ENCODE measurements at places on chromosomes 2 and 18. TPM values are rescaled to one million over a fixed set of nuclear protein-coding genes. Genes with fewer than 3 reads are reported as not detected.

DNA sequence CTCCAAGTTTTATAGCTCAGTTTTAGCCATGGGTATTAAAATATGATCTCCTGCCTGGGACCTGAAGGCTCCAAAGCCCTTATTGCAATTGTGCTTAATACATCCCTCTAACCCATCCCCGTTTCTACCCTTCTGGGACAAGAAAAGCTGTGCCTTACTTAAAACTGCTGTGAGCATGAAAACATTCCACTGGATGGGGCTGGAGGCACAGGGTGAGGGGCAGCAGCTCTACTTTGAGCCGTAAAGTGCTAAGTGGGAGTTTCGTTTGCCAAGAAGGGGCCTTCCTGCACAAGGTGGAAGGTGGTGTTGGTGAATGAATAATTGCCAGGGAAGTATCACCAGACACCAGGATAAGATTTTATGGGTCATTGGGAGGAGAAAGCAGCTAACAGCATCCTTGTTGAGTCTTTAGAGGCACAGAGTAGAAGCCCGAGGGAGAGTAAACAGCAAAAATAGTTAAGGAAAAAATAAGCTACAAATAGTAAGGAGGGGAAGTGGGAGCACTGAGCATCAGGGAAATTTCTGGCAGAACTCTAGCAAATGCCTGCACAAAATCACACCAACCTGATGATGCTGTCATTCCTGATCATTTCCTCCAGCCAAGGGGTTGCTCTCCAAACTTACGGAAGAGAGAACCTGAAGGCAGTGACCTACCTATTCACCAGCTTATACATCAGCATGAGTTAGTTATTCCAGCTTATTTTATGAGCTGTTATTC lies 218.4 kb downstream of the MREG start:
- H3K27ac ChIP-seq: no peak overlapping the region
- peaks cover 10% of the 10 kb centered on the region for H3K4me1 ChIP-seq
- no peaks in the 10 kb centered on the region for H3K27me3 ChIP-seq
- H3K4me3 ChIP-seq: no peak overlapping the region

Gene VWC2L
- total RNA-seq: not detected

GRCh38 chr2:85390941-85391669 lies 19.1 kb downstream of the CAPG start:
- no peaks in the 10 kb centered on the region for H3K4me1 ChIP-seq

Gene IMPA2
- total RNA-seq: 51.5 TPM

DNA sequence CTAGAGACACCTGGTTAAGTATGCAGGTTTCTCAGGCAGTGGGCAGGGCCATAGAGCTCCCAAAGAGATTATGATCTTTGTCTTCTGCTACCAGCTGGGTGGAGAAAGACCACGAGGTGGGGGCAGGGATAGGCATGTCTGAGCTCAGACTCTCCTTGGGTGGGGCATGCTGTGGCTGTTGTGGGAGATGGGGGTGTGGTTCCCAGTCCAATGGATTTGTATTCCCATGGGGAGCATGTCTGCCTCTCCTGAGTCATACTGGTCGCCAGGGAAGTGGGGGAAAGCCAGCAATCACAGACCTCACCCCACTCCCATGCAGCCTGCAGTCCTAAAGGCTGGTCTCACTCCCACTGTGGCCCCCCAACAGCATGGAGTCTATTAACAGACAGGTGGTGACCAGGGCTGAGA lies 31.4 kb upstream of the RHOB start:
- no peak overlapping the region for H3K4me3 ChIP-seq
- no peak for DNase-seq
- no peaks in the 10 kb centered on the region for H3K36me3 ChIP-seq
- H3K27me3 ChIP-seq: no peaks in the 10 kb centered on the region
- no peak overlapping the region for H3K27ac ChIP-seq

DNA sequence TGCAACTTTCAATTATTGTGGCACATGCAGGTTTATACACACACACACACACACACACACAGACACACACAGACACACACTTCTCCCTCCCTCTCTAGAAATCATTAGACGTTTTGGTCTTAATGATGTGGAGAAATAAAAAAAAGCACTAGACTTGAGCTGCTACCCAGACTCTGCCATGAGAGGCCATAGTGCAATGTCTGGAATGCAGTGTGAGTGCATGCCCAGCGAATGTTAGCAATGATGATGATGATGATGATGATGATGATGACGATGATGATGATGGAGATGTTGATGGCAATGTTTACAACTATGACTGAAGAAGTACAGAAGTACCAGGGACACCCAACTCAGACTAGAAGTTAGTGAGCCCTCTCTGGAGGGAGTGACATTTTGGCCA lies 23.8 kb upstream of the KLHL29 start:
- no peaks in the 10 kb centered on the region for H3K4me1 ChIP-seq
- H3K36me3 ChIP-seq: no peaks in the 10 kb centered on the region
- no peak overlapping the region for H3K4me3 ChIP-seq
- H3K27me3 ChIP-seq: peaks cover 68% of the 10 kb centered on the region
- H3K27ac ChIP-seq: no peak overlapping the region

DNA sequence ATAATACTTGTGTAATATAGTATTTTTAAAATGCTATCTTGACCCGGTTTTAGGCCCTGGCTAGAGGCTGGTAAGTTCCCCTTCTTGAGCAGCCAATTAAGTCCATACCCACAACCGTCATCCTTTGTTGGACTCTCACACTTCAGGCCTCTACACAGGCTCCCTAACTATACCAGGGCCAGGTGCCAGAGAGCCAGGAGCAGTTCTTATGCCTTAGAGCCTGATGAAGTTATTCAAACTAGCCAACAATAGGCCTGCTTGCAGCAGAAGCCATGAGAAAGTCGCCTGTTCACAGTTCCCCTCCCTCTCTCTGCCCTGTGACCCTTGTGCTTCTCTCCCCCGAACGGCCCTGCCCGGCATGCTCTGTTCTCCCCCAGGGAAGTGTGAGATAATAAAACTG lies 454.2 kb upstream of the KLHL29 start:
- peaks cover 25% of the 10 kb centered on the region for H3K27me3 ChIP-seq
- H3K4me1 ChIP-seq: no peaks in the 10 kb centered on the region
- H3K4me3 ChIP-seq: no peak overlapping the region

GRCh38 chr2:111704246-111704645 lies 179.7 kb downstream of the ANAPC1 start:
- no peaks in the 10 kb centered on the region for H3K27me3 ChIP-seq
- no peak for DNase-seq
- no peak overlapping the region for H3K27ac ChIP-seq
- H3K4me3 ChIP-seq: no peak overlapping the region

GRCh38 chr2:118683460-118683859 lies 164.0 kb downstream of the EN1 start:
- H3K4me3 ChIP-seq: no peak overlapping the region
- no peak for DNase-seq
- H3K36me3 ChIP-seq: no peaks in the 10 kb centered on the region
- H3K27me3 ChIP-seq: no peaks in the 10 kb centered on the region

DNA sequence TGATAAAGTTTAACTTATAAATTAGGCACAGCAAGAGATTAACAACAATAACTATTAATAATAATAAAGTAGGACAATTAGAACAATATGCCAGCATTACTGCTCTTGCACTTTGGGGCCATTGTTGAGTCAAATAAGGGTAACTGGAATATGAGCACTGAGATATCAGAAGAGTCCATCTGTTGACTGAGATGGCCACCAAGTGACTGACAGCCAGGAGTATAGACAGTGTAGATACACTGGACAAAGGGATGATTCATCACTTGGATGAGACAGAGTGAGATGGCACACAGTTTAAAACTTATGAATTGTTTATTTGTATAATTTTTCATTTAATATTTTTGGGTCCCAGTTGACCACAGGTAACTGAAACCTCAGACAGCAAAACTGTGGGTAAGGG lies 20.0 kb downstream of the NAB1 start:
- DNase-seq: no peak
- no peak overlapping the region for H3K27ac ChIP-seq
- no peak overlapping the region for H3K4me3 ChIP-seq
- no peaks in the 10 kb centered on the region for H3K27me3 ChIP-seq

Gene VRK2
- total RNA-seq: 20.7 TPM

DNA sequence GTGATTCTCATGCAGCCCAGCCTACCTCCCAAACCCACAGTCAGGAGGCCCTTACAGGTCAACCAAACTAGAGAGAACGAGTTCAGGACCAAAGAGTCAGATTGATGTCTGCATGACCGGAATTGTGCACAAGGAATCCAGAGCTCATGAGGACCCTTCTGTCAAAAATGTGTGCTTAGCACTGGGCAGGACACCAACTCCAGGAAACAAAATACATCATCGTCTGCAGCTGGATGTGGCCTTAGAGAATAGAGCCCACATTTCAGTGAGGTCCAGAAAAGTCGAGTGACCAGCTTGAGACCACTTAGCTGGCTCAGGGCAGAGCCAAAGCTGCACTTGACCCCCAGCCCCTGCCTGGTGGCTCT lies 3.2 kb downstream of the TNS1 start:
- H3K27ac ChIP-seq: peak overlapping the region; percentile 57
- no peaks in the 10 kb centered on the region for H3K36me3 ChIP-seq
- peaks cover 58% of the 10 kb centered on the region for H3K4me1 ChIP-seq
- no peak for DNase-seq

Gene EMILIN1
- 18.4 TPM for total RNA-seq

Gene SEMA4C
- 16.6 TPM for total RNA-seq

GRCh38 chr2:54074606-54075341 lies 40.6 kb upstream of the ACYP2 start:
- no peak for DNase-seq
- no peaks in the 10 kb centered on the region for H3K36me3 ChIP-seq
- H3K4me1 ChIP-seq: peaks cover 25% of the 10 kb centered on the region
- no peak overlapping the region for H3K4me3 ChIP-seq
- H3K27ac ChIP-seq: peak overlapping the region; percentile 48

DNA sequence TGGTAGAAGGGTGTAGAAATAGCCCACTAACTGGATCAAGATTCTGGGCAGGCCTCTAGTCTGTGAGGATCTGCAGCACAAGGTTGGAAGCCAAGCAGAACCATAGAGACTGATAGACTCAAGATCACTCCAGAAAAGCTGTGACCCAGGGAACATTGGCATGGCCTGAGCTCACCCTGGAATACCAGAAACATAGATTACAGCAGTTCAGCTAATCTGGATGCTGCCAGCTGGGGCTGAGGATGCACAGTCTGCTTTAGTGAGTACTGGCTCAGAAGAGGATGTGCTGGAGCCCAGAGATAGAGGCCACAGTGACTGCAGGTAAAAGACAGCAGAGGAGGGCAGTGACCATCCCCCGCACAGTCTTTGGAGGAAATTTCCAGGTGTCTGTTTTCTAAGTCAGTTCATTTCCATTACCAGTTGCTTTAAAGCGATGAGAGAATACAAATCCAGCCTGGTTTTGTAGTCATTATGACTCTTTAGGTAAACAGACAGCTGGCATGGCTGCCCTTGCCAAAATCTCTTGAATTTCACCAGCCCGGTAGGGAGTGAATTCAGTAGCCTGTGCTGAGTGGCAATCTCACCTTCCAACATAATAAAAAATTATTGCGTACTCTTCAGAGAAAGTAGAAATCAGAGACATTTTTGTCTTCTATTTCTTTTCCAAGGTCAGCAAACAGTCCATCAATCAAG lies 119.2 kb downstream of the ANTXR1 start:
- no peaks in the 10 kb centered on the region for H3K36me3 ChIP-seq
- no peak overlapping the region for H3K27ac ChIP-seq
- H3K4me1 ChIP-seq: peaks cover 9% of the 10 kb centered on the region
- no peak for DNase-seq
- H3K27me3 ChIP-seq: no peaks in the 10 kb centered on the region

Gene HMSD
- total RNA-seq: not detected

DNA sequence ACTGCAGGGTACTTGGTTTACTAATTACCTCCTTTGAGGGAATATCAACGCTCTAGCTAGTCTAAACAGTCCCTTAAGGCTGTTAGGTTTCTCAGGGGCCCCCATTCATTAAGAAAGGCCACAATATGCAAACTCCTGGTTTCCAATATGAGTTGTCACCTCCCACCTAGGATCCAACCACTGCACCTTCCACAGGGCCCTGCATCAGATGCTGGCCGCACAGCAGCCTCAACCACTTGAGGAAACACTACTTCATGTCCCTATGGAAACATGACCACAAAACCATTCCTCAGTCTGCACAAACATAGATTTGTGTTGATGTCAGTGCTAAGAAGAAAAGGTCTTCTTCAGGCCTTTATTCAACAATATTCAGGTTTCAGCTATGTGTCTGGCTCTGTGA lies 40.9 kb downstream of the STAT4 start:
- DNase-seq: no peak
- no peaks in the 10 kb centered on the region for H3K4me1 ChIP-seq
- H3K36me3 ChIP-seq: no peaks in the 10 kb centered on the region
- H3K27me3 ChIP-seq: no peaks in the 10 kb centered on the region

DNA sequence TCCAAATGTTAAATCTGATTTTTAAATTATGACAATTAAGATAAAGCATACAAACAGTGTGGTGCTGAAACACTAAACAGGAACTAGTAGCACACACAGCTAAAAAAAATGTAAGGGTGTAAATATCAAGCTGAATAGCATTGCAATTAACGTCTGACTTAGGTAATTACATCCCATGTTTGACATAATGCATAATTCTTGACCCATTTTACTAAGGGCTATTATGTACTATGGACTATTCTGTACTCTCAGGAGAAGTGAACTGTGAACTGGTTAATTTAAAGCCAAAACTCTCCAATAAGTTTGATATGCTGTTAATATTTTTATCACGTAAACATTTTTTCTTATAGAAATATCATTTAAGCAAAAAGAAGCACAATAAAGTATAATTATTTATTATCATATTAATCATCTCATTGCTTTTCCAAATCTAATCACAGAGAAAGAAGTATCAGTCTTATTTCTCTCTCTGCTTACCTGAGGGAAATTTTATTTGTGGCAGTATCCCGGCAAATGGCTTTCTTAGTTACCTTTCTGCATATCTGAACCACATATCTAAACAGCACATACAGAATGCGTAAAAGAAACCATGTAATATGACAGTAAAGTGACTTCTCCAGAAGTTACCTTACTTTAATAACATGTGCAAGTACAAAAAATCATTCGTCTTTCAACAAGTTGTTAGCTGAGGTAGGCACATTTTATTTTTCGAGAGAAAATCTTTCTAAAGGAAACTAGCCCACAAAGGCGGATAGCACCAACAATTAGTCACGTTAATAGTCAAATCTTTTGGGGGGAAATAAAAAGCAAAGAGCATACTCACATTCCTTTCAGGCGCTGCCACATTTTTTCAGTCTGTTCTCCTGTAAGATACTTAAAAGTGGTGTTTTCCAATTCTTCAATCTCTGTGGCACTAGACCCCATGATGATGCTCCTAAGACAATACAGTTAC lies 94.9 kb upstream of the PDE1A start:
- H3K36me3 ChIP-seq: no peaks in the 10 kb centered on the region
- no peak overlapping the region for H3K27ac ChIP-seq
- H3K4me1 ChIP-seq: no peaks in the 10 kb centered on the region
- DNase-seq: no peak

All from left ventricle myocardium inferior (tissue), 1 donor.